CD4-positive, alpha-beta T cell treated with Interleukin-1 beta for 1 hour (primary cell): ENCODE measurements at places on chromosomes 11 and 22.

DNA sequence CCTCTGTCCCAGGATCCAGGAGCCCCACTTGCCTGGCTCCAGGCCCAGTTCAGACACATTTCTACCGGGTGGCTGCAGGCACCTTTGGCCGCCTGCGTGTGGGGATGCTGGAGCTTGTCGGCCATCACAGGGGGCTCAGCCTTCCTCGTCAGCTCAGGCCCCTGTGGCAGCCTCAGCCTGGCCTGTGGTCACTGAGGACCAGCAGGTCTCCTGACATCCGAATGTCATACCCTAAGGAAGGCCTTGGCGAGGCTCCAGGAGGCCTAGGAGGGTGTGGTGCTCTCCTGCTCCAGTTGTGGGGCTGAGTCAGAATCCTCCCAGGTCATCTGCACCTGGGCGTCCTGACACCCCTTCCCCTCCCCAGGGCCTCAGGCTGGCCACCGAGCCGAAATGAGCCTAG, 14.9 kb upstream of the SOX10 start:
- no peak for DNase-seq

- no peak for DNase-seq
These were observed 25.9 kb upstream of the LYVE1 start for GRCh38 chr11:10594407-10594806.

DNA sequence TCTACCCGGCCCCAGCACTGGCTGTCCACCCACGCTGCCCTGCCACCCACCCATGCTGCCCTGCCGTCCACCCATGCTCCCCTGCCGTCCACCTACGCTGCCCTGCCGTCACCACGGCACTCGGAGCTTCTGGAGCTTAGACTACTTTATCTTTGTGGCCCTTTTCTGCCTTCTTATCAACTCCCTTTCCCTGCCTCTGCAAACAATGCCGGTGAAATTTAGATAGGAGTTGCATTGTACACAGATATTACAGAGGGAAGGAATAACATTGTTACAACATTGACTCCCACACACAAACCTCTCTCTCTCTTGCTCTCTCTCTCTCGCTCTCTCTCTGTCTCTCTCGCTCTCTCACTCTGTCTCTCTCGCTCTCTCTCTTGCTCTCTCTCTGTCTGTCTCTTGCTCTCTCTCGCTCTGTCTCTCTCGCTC, 33.7 kb upstream of the BRSK2 start:
- DNase-seq, result no peak

DNA sequence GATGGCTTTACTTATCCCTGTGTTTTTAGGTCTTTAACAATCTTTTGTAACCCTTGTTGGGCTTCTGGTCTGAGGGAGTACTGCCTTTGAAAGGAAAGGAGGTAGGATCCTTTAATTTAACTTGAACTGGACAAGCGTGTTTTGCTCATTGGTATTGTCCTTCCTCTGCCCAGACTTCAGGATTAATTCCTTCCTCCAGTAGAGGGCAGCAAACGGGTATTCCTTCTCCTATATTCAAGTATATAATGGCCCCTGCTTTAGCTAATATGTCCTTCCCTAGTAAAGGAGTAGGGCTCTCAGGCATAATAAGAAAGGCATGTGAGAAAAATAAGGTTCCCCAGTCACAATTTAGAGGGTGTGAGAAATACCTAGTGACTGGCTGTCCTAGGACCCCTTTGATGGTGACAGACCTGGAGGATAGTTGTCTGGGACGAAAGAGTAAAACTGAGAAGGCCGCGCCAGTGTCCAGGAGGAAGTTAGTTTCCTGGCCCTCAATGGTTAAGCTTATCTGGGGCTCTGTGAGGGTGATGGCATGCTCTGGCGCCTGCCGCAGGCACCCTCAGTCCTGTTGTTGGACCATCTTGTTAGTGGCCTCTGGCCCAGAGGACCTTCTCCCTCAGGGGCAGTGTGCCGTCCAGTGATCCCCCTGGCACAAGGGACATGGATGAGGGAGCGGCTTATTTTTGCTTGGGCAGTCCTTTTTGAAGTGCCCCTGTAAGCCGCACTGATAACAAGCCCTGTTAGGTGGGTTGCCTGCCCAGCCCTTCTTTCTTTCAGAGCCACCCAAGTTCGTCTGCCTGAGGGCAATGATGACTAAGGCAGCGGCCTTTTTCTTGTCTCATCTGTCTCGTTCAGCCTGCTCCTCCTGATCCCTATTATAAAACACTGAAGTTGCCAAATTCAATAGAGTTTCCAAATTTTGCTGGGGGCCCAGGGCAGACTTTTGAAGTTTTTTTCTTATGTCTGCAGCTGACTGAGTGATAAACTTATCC, 51.8 kb downstream of the C11orf71 start:
- peak; percentile 60 for DNase-seq

DNA sequence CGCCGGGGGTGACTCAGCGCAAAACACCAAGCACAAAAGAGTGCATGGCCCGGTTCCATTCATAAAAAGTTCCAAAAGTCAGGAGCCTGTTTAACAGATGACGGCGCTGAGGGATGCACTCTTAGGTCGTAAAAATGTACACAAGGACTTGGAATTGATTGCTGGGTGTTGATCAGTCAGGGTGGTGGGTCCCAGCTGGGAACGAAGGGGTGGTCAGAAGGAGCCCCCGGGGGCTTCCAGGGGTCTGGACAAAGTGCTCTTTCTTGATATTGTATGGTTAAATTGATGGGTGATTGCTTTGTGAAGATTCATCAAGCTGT, 20.7 kb downstream of the IFITM10 start:
- DNase-seq, result no peak

DNA sequence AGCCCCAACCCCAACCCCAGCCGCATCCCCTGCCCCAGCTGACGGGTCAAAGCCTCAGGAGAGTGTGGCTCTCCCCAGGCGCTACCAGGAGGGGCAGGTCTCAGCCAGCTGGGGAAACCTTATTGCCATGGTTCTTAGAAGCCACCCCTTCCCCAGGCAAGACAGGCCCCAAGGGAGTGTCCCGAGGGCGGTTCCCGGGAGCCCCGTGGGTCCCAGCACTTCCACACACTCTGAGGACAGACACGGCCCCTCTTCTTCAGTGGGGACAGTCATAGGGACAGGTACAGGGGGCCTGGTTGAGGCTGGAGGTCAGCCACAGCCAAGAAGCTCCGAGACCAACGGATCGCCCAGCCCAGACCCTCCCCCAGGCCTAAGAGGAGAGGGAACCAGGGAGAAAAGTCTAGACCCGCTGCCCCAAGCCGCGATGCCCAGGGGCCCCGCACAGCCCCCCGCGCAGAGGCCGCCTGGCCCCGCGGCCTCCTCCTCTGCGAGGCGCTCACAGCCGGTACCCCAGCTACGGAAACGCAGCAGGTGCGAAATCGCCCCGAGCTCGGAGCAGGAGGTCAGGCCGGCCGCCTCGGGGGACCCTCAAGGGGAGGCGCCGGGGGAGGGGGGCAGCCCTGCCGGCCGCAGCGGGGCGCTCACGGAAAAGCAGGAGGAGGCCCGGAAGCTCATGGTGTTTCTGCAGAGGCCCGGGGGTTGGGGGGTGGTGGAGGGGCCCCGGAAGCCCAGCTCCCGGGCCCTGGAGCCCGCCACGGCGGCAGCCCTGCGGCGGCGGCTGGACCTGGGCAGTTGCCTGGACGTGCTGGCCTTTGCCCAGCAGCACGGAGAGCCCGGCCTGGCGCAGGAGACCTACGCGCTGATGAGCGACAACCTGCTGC, 2.6 kb downstream of the KLHDC7B start:
- DNase-seq, result peak; percentile 62

- no peak for DNase-seq
These were observed 588.9 kb upstream of the CADM1 start for GRCh38 chr11:116093065-116093464.

- DNase-seq, result peak; percentile 71
These were observed 15.1 kb upstream of the CYTH4 start for GRCh38 chr22:37267135-37267587.

DNA sequence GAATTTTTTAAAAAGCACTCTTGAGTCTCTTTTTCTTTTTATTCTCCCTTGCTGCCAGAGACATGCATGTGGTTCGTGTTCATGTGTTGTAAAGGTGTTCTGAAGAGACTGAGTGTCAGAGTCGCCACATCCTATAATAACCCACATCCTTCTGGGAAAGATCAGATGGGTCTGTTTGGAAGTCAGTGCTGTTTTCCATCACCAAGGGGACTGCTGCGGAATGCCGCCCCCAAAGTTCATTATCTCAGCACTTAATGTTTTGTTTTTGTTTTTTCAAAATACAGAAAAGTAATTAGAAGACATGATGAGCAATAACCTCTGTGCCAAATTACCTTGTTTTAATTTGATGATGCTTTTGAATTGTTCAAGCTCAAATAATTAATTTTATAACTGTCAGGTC, 56.9 kb upstream of the EIF3M start:
- DNase-seq, result no peak

- DNase-seq, result peak; percentile 41
These were observed 35.6 kb downstream of the ETS1 start for GRCh38 chr11:128551611-128552335.

GRCh38 chr22:33299245-33299956, 241.2 kb upstream of the SYN3 start:
- no peak for DNase-seq

GRCh38 chr11:16795146-16795545, 56.7 kb downstream of the C11orf58 start:
- no peak for DNase-seq

DNA sequence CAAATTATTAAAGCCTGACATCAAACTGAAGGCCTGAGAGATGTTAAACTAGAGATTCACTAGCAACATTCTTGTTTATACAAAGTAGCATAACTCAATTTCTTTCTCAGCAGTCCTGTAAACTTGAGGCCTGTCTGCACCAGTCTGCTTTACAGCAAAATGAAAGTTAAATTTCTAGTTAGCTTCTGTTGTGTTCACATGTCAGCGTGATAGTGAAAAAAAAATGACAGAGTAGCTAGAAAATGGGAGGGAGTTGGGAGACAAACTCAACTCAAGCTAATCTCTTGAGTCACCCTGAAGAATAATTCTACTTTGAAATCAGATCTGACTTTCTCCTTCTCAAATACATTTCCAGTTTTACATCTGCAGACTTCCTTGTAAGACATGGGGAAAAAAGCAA, 6.5 kb downstream of the RBFOX2 start:
- no peak for DNase-seq

- DNase-seq, result no peak
These were observed 673 bp downstream of the CDON start for GRCh38 chr11:126061707-126062678.

GRCh38 chr11:119424775-119425174, 1.8 kb upstream of the THY1 start:
- DNase-seq, result no peak
